Tibial nerve (tissue), 4 donors: ENCODE measurements at places on chromosomes 1 and 21.

DNA sequence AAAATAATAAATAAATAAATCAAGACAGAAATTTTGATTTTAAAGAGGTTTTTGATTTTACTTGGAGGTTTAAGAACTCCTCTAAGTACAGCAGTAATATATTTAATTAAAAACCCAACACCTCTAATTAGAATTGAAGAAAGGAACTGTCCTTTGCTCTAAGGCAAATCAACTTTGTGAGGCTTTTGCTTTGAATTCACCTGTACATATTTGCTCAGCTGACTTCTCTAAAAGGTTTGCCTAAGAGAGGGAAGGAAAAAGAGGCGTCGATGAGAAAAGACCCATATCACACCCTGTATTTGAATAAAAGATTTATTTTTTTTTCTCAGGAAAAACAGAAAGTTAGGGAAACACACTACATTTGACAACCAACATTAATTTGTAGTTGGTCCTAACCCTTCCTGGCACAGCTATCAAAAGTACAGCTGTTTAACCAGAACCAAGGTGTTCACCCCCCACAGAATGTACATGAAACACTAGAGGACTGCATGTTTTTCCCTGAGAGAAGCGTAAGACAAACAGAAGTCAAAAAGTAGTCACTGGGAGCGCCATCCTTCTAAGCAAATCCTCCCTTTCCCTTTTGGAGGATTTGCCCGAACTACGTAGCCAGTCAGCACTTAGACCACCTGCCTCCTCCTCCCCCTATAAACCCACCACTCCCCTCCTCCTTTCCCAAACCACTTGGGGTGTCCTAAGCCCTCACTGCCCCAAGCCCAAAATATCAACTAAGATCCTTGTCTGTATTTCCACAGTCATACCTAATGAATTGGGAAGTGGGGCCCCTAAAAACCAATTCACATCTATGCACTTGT lies 4.9 kb downstream of the MCL1 start:
- H3K27ac ChIP-seq: peak overlapping the region; percentile 100
- H3K27me3 ChIP-seq: no peaks in the 10 kb centered on the region
- peaks cover 83% of the 10 kb centered on the region for H3K36me3 ChIP-seq
- no peak for DNase-seq
- peak overlapping the region; percentile 96 for H3K4me3 ChIP-seq

DNA sequence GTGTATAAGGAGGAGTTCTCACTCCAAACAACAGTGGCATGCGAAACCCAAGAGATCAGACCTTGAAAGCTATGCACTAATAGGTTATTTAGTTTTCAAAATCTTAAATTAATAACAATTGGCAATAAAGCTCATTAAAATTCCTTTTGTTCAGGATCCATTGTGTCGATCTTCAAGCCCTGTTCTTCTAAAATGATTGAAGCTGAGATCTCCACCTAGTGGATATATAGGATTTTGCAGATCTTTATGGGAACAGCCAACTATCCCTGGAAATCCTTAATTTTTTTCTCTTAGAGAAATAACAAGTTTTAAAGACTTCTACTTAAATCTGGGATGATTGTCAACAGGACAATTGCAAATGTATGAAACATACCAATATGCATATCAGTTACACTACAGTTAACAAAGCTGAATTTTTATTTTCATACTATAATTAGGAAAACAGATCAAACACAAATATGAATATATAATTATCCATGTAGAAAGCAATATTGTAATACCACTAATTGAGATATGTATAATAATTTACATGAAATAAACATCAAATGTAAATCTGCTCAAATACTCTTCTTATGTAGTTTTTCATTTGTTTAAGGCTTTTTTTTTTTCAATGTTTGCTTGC lies 43.3 kb downstream of the LRRC53 start:
- H3K4me3 ChIP-seq: no peak overlapping the region
- no peaks in the 10 kb centered on the region for H3K36me3 ChIP-seq

DNA sequence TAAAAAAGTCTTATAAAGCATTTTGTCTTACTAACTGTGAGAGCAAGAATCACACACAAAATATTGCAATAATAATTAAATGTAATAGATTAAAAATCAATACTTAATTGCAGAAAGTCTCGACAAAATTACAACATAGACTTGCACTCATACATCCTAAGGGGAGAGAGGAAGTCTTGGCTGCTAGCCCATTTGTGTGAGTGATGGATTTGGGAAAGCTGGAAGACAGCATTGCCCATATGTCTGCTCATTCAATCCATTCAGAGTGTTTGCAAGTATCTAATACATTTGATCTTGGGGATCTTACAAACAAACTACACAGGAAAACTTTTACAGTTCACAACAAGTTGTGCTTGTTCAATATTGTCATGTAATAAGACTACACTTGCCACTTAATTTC lies 140.5 kb downstream of the COL11A1 start:
- DNase-seq: no peak
- no peak overlapping the region for H3K4me3 ChIP-seq
- H3K27me3 ChIP-seq: no peaks in the 10 kb centered on the region
- H3K4me1 ChIP-seq: no peaks in the 10 kb centered on the region
- no peak overlapping the region for H3K27ac ChIP-seq

- no peak overlapping the region for H3K27ac ChIP-seq
- DNase-seq: peak; percentile 18
- H3K27me3 ChIP-seq: peaks cover 4% of the 10 kb centered on the region
- peak overlapping the region; percentile 28 for H3K4me3 ChIP-seq
- H3K4me1 ChIP-seq: no peaks in the 10 kb centered on the region
Measured at GRCh38 chr1:86155051-86155806, 1.3 kb downstream of the COL24A1 start.

GRCh38 chr1:65793359-65793732 lies 651 bp downstream of the PDE4B start:
- DNase-seq: no peak
- H3K36me3 ChIP-seq: no peaks in the 10 kb centered on the region
- peak overlapping the region; percentile 21 for H3K4me3 ChIP-seq
- H3K4me1 ChIP-seq: no peaks in the 10 kb centered on the region
- no peak overlapping the region for H3K27ac ChIP-seq

GRCh38 chr1:155010211-155010918 lies 7.8 kb downstream of the ZBTB7B start:
- no peaks in the 10 kb centered on the region for H3K27me3 ChIP-seq
- peaks cover 11% of the 10 kb centered on the region for H3K36me3 ChIP-seq
- peak overlapping the region; percentile 99 for H3K27ac ChIP-seq
- no peak for DNase-seq
- peak overlapping the region; percentile 50 for H3K4me3 ChIP-seq
